ENCODE measurements at places on chromosomes 3 and 15. TPM values are rescaled to one million over a fixed set of nuclear protein-coding genes. Genes with fewer than 3 reads are reported as not detected.

DNA sequence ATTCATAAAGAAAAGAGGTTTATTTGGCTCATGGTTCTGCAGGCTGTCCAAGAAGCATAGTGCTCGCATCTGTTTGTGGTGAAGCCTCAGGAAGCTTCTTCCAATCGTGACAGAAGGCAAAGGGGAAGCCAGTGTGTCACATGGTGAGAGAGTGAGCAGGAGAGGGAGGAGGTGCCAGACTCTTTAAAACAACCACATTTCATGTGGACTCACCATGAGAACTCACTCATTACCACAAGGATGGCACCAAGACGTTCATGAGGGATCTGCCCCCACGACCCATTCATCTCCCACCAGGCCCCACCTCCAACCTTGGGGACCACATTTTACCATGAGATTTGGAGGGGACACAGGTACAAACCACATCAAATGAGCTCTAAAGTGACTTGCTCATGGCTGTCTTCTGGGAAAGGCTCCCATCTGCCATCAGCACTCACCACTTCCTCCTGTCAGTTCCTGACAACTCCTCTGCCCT, 327.3 kb upstream of the TLE3 start:
- H3K4me3 ChIP-seq: no peak overlapping the region
- no peaks in the 10 kb centered on the region for H3K36me3 ChIP-seq
- no peaks in the 10 kb centered on the region for H3K27me3 ChIP-seq
- H3K27ac ChIP-seq: no peak overlapping the region
- DNase-seq: no peak

DNA sequence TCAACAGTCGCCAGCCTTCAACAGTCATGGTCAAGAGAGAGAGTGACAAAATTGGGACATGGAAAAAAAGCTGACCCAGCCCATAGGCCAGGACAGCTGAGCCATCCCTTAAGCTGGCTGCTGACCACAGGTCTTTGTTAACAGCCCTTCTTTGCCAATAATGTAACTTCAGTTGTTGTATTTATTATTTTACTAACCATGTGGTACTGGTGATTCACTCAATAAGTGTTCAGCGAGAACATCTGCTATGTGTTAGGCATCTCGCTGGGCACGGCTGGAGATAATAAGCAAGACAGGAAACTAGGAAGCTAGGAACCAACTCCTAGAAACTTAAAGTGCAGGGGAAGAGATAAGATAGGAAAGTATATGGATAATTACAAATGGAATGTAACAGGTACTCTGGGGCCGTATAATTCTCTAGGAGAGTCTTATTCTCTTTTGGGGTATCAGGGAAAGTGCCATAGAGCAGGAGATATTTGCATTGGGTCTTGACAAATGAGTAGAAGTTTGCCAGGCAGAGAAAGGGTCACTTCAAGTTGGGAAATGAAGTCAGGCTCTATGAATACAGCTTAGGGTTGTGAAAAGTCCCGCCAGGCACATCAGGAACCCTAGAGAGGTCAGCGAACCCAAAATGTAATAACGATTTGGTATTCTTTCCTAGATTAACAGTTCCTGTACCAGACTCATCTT, 84.0 kb upstream of the TRA2B start:
- H3K27ac ChIP-seq: no peak overlapping the region
- H3K4me1 ChIP-seq: no peaks in the 10 kb centered on the region
- DNase-seq: no peak
- no peak overlapping the region for H3K4me3 ChIP-seq

DNA sequence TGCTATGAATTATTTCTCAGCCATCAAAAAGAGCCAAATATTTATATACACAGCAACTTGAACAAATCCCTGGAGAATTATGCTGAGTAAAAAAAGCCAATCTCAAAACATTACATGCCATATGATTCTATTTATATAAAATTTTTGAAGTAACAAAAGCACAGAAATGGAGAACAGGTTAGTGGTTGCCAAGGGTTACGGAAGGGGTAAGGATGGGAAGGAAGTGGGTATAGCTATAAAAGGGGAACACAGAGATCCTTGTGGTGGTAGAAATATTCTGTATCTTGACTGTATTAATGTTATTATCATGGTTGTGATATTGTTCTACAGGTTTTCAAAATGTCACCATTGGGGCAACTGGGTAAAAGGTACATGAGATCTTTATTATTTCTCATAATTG, 62.3 kb upstream of the ASB14 start:
- no peaks in the 10 kb centered on the region for H3K36me3 ChIP-seq
- no peak overlapping the region for H3K27ac ChIP-seq
- H3K27me3 ChIP-seq: no peaks in the 10 kb centered on the region

DNA sequence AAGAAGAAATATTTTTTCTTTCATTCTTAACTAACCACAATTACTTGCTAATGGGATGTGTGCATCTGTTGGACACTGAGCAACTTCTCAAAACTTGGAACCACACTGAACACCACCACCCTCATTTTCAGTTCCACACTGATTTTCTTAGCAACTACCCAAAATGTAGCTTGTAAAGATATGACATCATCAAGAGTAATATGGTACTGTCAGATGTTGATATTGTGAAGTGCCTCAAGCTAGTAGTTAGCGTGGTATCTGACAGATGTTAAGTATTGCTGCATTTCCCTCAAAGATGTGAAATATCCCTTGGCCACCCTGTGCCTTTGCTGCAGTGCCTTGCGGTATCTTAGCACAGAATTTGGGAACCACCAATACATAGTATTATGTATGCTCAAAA, 9.3 kb downstream of the RFTN1 start:
- no peaks in the 10 kb centered on the region for H3K4me1 ChIP-seq
- no peak overlapping the region for H3K27ac ChIP-seq
- no peak for DNase-seq
- H3K27me3 ChIP-seq: no peaks in the 10 kb centered on the region
- peaks cover 16% of the 10 kb centered on the region for H3K36me3 ChIP-seq

GRCh38 chr15:58749532-58750337, at the start of gene ADAM10:
Gene ADAM10 (minus strand): TSS chr15:58749707. CDS start chr15:58749534, 173 bp downstream.
- H3K27me3 ChIP-seq: no peaks in the 10 kb centered on the region
- H3K27ac ChIP-seq: peak within 1 kb of the TSS; percentile 97
- no peaks in the 10 kb centered on the region for H3K4me1 ChIP-seq
- peak; percentile 96 for DNase-seq
- no peaks in the 10 kb centered on the region for H3K36me3 ChIP-seq
- H3K4me3 ChIP-seq: peak within 1 kb of the TSS; percentile 90

- H3K27me3 ChIP-seq: no peaks in the 10 kb centered on the region
- no peaks in the 10 kb centered on the region for H3K36me3 ChIP-seq
- H3K4me1 ChIP-seq: no peaks in the 10 kb centered on the region
- peak overlapping the region; percentile 94 for H3K27ac ChIP-seq
Observed at GRCh38 chr3:23806534-23807423, 1.0 kb downstream of the UBE2E1 start.

DNA sequence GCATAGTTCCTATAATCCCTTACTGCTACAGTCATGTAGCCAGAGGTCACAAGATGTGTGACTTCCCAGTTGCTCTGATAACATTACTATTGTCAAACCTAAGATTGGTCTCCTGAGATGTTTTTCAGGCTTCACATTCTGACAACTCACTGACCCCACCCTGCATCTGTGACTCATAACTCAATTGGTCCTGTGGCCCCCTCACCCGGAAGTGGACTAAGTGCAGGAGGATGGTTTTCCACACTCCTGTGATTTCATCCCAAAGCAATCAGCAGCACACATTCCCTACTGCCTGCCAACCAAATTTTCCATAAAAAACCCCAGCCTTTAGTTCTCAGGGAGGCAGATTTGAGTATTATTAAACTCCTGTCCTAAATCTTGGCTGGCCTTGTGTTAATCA, 564.9 kb upstream of the ZNF385D start:
- no peak for DNase-seq
- no peaks in the 10 kb centered on the region for H3K4me1 ChIP-seq
- H3K36me3 ChIP-seq: no peaks in the 10 kb centered on the region
- no peak overlapping the region for H3K27ac ChIP-seq

GRCh38 chr3:47469616-47470015, 6.1 kb downstream of the SCAP start:
- no peak overlapping the region for H3K27ac ChIP-seq
- DNase-seq: no peak
- H3K4me3 ChIP-seq: no peak overlapping the region
- H3K36me3 ChIP-seq: no peaks in the 10 kb centered on the region
- H3K27me3 ChIP-seq: no peaks in the 10 kb centered on the region

DNA sequence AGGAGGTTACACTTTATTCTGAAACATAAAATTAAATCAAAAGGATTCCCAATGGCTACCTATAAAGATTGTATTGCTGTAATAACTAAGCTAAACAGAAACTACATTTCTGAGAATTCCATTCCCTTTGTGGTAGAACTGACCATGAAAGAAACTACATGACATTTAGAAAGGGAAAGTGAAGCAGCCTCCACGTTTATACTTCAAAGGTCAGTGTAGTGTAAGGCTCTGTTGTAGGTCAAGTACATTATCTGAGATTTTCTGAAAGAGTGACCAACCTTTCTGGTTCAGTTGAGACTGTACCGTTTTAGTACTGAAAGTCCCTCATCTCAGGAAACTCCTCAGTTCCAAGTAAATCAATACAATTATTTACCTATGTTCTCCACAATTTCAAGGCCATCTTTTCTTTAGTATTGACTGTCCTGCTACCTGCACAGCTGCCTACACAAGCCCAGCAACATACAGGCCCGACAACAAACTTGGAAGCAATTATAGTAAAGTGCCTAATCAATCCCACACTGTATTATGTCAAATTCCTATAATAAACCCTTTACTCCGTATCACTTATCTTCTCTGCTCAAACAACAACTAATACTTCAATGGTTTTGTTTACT, 343.0 kb downstream of the PLOD2 start:
- no peaks in the 10 kb centered on the region for H3K4me1 ChIP-seq
- H3K27ac ChIP-seq: no peak overlapping the region
- no peak overlapping the region for H3K4me3 ChIP-seq
- H3K36me3 ChIP-seq: no peaks in the 10 kb centered on the region

- H3K27ac ChIP-seq: no peak overlapping the region
- H3K36me3 ChIP-seq: no peaks in the 10 kb centered on the region
- no peak overlapping the region for H3K4me3 ChIP-seq
- DNase-seq: no peak
- peaks cover 7% of the 10 kb centered on the region for H3K4me1 ChIP-seq
Observed at GRCh38 chr15:96276438-96277210, 53.9 kb upstream of the NR2F2 start.

DNA sequence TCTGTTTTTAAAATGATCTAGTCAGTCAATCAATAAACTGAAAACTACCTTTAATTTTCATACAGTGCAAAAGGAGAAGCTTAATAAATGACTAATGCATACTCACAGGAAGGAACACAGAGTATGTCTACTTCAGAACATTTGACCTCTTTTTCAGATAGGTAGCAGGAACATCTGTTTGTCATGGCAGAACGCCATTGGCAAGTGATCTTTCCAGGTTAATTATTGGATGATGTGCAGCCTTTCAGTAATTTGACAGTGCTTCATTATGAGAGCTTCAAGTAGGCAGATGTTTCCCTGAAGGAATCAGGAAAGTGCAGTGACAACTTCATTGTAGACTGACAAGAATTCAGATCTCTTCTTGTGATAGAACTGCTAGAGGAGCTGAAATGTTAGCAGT, 325.0 kb downstream of the OTOL1 start:
- H3K4me1 ChIP-seq: no peaks in the 10 kb centered on the region
- no peaks in the 10 kb centered on the region for H3K36me3 ChIP-seq
- H3K27me3 ChIP-seq: no peaks in the 10 kb centered on the region
- no peak for DNase-seq

- H3K4me3 ChIP-seq: no peak overlapping the region
- H3K4me1 ChIP-seq: peaks cover 3% of the 10 kb centered on the region
- DNase-seq: no peak
- no peaks in the 10 kb centered on the region for H3K27me3 ChIP-seq
- H3K27ac ChIP-seq: no peak overlapping the region
- H3K36me3 ChIP-seq: no peaks in the 10 kb centered on the region
Observed at GRCh38 chr3:57961828-57962447, 46.3 kb upstream of the FLNB start.

DNA sequence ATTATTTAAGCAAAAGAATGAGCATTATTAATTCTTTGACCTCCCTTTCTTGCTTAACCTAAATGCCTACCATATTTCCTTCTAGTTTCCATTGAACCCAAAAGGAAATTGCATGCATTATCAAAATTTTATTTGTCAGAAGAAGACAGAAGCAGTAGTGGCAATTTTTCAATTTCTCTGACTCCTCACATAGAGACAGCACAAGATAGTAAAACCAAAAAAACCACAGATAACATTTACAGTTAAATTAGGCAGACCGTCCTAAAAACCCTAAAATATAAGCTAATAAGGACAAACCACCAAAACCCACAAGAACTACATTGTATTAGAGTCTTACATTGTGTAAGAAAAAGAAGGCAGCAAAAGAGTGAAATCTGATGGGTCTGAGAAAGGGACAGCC, 27.1 kb downstream of the GOLGB1 start:
- no peak overlapping the region for H3K4me3 ChIP-seq
- no peak for DNase-seq
- H3K4me1 ChIP-seq: no peaks in the 10 kb centered on the region
- peaks cover 95% of the 10 kb centered on the region for H3K36me3 ChIP-seq

- no peak overlapping the region for H3K4me3 ChIP-seq
- no peaks in the 10 kb centered on the region for H3K36me3 ChIP-seq
- H3K4me1 ChIP-seq: peaks cover 51% of the 10 kb centered on the region
- no peak for DNase-seq
- H3K27ac ChIP-seq: peak overlapping the region; percentile 26
- H3K27me3 ChIP-seq: no peaks in the 10 kb centered on the region
Observed at GRCh38 chr15:68797599-68798345, 22.9 kb downstream of the ANP32A start.

DNA sequence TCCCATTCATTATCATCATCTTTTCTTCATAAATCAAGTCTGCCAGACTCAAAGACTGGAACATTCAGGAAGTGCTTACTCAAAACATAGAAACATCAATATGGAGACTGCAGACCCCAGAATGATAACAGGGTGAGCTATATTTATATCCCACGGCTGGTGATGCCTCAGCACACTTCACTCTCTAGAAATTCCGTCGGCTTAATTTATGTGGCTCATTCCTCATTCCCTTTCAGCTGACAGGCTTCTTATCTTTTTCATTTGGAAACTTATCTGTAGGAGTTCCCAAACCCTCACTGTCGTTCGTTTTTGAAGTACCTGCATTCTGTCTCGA, 45.5 kb downstream of the RFTN1 start:
- no peak overlapping the region for H3K27ac ChIP-seq
- peaks cover 45% of the 10 kb centered on the region for H3K36me3 ChIP-seq
- DNase-seq: no peak
- no peaks in the 10 kb centered on the region for H3K27me3 ChIP-seq

GRCh38 chr15:67329984-67330733, 75.6 kb downstream of the IQCH start:
- H3K4me3 ChIP-seq: no peak overlapping the region
- no peaks in the 10 kb centered on the region for H3K36me3 ChIP-seq
- no peak overlapping the region for H3K27ac ChIP-seq
- DNase-seq: no peak
- H3K4me1 ChIP-seq: no peaks in the 10 kb centered on the region
- no peaks in the 10 kb centered on the region for H3K27me3 ChIP-seq

The CCR1 gene
- 7.4 TPM for total RNA-seq

The UBA7 gene
- total RNA-seq: 67.7 TPM

The BNIP2 gene
- total RNA-seq: 187 TPM

The DHX30 gene
- 86.4 TPM for total RNA-seq

The LEKR1 gene
- 3.1 TPM for total RNA-seq

The TRIM42 gene
- total RNA-seq: not detected

The ZNF197 gene
- total RNA-seq: 27.5 TPM

The SI gene
- total RNA-seq: not detected

The C15orf62 gene
- not detected for total RNA-seq
